ENCODE measurements at places on chromosomes 6 and 20. TPM values are rescaled to one million over a fixed set of nuclear protein-coding genes. Genes with fewer than 3 reads are reported as not detected.
A peak's percentile ranks its signal among the peaks of the same experiment; 100 is the strongest.

MCCD1 gene
- not detected for total RNA-seq

METTL24 gene
- not detected for total RNA-seq

- DNase-seq, result peak; percentile 43
Measured at GRCh38 chr20:58097429-58097828, 131.0 kb downstream of the ANKRD60 start.

BNIP5 gene
- total RNA-seq, result not detected

DNA sequence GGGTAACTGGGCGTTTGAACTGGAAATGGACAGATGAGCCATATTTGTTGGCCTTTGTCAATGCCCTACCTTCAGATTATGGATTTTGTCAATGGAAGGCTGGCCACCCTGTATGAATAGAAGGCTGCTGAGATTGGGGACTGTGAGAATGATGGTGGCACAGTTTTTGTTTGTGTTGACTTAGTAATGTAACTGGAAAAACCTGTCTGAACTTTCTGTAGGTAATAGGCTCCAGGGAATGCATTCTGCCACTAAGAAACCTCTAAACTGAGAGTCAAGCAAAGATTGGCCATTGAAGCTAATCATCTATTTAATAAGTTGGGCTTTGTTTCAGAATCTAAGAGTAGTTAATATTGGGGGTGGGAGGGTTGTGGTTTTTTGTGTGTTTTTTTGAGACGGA lies 97.5 kb downstream of the FOXO3 start:
- no peak for DNase-seq

C6orf62 gene
- 63.3 TPM for total RNA-seq

GRCh38 chr20:9551808-9552550 lies 37.6 kb downstream of the LAMP5 start:
- no peak for DNase-seq

JPH2 gene
- total RNA-seq, result 6.9 TPM

GRCh38 chr20:44780226-44780625 lies 30.1 kb downstream of the RIMS4 start:
- no peak for DNase-seq

ECT2L gene
- 0.10 TPM for total RNA-seq

DNA sequence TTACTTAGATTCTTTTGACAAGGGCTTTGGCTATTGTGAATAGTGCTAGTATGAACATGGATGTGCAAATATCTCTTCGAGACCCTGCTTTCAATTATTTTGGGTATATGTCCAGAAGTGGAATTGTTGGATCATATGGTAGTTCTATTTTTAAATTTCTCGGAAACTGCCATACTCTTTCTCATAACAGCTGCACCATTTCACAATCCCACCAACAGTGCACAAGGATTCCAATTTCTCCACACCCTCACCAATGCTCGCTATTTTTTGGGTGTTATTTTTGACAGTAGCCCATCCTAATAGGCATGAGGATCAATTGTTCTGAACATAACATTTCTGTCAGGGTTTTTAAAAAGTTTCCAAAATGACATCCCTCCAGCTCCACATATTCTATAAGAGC lies 69.2 kb upstream of the ESR1 start:
- no peak for DNase-seq

GRCh38 chr6:69416776-69417175 lies 380.0 kb downstream of the LMBRD1 start:
- no peak for DNase-seq

DNA sequence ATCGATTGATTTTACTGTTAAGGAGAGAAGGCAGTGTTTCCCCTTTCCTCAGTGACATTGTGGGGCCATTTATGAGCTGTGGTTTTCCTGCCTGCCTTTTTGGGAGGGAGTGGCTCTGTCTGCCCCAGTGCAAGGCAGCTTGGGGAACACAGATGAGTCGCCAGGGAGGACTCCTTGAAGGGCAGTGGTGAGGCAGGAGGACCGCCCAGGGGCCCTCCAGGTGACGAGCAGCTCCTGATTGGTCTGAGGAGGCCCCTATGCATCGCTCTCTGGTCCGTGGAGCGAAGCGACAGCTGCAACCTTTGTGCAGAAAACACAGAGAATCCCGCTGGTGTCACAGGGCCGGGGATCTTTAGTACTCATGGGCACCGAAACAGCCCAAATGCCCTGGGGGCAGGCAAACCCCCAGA lies 100.3 kb downstream of the TMEM242 start:
- peak; percentile 82 for DNase-seq

- no peak for DNase-seq
Measured at GRCh38 chr6:17886891-17887290, 100.5 kb downstream of the KIF13A start.

- DNase-seq, result no peak
Measured at GRCh38 chr20:5886788-5887187, 63.5 kb downstream of the TRMT6 start.

- DNase-seq, result no peak
Measured at GRCh38 chr20:37329481-37330165, 16.3 kb upstream of the SRC start.

HLA-C gene
- 507 TPM for total RNA-seq

SUN5 gene
- total RNA-seq, result not detected

DNA sequence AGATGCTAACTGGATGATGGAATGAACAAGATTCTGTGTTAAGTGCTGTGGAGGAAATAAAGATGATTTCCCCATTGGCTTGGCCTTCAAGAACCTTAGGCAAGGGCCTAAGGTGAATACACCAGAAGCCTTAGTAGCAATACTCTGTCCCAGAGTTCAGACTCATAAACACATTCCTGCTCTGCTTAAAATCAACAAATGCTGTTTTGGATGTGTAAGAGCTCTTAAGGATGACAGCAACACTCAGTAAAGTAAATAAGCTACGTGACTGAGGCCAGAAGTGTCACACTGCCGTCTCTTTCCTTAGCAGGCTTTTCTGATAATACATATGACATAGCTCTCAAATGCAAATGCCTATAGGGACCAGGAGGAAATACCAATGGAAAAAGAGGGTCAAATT lies 90.6 kb downstream of the EYA2 start:
- DNase-seq, result no peak

GRCh38 chr6:109060571-109060970 lies 34.1 kb downstream of the SESN1 start:
- DNase-seq, result no peak

DNA sequence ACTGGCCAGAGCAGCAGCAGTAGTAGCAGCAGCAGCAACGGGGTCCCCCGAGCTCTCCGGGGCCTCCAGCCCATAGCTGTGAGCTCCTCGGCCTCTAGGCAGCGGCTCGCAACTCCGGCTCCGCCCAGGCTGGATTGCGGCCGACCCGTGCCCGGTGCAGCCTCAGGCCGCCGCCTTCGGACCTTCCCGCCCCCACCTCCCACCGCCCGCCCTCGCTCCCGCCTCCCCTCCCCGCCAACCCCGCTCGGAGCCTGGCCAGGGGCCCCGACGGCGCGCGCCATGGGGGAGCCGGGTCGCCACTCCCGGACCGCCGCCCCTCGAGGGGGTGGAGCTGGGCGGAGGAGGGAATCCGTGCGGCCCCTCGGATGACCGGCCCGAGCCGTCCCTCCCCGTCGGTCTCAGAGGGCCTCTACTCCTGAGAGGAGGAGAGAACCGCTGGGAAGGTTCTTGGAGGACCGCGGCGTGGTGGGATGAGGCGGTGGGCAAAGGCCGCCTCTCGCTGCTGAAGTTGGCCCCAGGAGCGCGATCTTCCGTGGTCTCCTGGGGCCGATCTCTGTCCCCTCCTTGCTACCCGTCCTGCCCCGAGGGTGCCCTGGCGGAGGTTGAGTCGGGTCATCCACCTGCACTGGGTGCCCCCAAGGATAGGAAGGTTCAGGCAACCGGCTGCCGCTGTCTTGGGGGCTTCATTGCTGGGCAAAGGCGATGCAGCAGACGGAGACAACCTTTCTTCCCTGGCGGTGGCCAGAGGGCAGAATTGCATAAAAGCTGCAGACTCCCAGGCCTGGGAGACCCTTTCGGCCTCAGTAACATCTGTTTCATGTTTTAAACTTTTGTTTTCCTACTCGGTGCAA lies at the start of gene ADAM33:
TSS of gene ADAM33 (minus strand) at position 80 of the 851 bp plus-strand sequence. CDS start at position 74, 6 bp downstream.
- DNase-seq, result peak; percentile 91

GRCh38 chr20:62358171-62359042 lies 8.7 kb downstream of the LAMA5 start:
- no peak for DNase-seq

DNA sequence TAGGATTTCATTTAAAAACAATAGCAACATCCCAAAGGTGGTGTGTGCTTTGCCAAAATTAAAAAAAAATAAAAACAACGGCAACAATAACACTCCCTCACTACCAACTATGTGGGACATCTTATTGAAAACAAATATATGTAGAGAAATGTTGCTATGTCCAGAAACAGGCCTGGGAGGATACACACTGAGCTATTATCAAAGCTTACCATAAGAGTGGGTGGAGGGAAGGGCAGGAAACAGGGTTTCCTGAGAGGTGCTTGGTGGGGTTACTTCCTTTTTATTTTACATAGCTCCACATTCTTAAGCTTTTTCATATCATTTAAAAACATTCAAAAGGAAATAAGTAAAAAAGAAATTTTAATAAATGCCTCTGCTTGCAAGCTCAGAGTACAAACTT lies 150.0 kb upstream of the RIPOR2 start:
- no peak for DNase-seq

DNA sequence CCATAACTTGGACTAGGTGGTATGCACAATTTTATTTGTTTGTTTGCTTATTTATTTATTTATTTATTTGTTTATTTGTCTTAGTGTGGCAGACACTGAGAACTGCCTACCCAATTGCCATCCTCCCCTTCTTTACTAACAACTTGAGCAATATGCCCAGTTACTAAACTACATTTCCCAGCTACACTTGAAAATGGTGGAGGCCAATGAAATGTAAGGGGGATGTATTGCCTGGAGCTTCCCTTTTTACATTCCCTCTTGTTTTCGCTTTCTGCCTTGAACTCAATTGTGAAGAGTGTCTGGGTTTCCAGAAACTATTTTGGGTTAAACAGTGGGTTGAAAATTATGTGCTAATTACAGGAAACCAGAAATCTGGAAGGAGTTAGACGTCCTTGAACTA lies 152.7 kb upstream of the FKBP1C start:
- no peak for DNase-seq

DNA sequence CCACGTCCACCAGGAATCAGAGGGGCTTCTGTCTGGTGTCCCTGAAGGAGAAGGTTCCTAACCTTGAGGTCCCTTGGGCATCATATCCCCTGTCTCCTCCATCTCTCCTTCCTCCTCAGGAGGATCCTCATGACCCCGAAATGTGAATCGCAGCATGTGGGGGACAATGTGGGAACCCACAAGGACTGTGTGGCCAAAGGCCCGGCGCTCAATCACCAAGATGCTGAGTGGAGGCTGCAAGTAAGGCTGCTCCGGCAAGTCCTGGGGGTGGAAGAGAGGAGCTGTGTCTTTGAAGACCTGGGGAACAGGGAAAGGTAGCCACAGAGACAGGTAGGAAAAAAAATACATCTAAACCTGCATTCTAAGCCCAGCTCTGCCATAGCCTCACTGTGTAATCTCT lies 36.4 kb upstream of the SPAG4 start:
- no peak for DNase-seq

DNA sequence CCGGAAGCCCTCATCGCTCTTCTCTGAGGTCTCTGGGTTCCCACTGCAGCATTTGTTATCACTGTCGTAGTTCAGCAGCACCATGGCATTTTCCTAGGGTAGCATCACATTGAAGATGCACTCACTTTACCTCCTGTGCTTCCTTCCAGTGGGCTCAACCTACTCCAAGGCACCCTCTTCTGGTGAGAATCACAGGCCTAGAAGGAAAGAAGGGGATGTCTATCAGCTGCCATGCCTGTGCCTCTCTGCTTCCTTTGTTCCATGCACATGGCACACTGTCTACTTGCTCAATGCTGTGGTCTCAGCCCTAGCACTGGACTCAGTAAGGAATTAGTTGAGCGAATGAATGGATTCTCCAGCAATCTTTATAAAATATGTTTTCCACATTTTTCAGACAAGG lies 22.6 kb downstream of the CST4 start:
- DNase-seq, result peak; percentile 52

DNA sequence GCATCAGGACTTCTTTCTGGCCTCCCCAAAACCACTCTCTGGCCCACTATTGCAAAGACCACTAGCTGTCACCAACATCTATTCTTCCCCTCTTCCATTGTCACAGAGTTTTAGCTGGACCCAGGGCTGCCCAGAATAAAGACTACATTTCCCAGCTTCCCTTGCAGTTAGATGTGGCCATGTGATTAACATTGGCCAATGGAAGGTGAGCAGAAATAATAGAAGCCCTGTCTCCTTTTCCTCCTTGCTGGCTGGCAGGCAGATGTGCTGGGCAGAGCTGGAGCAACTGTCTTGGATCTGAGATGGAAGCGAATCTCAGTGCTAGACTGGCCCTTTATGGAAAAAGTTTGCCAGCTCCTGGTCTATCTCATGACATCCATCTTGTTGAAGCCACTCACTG lies 97.0 kb downstream of the KCNB1 start:
- DNase-seq, result no peak

PSMB8 gene
- total RNA-seq, result 54.9 TPM

FNDC11 gene
- not detected for total RNA-seq

TBX18 gene
- 8.6 TPM for total RNA-seq

STK4 gene
- total RNA-seq, result 37.4 TPM

- DNase-seq, result no peak
Measured at GRCh38 chr6:15393605-15394004, 147.7 kb downstream of the JARID2 start.

SALL4 gene
- total RNA-seq, result 0.13 TPM

HMGCLL1 gene
- total RNA-seq, result 0.58 TPM

DNA sequence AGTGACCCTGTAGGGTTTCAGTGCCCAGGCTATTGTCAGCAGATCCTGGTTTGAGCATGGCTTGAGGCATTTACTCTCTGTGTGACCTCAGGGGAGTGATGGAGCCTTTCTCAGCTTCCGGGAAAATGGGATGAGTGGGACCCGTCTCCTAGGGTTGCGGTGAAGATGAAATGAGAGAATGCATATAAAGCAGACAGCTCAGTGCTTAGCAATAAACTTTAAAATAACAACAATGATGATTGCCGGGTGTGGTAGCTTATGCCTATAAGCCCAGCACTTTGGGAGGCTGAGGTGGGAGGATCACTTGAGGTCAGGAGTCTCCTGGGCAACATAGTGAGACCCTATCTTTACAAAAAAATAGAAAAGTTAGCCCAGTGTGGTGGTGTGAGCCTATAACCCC lies 106.0 kb upstream of the MTHFD1L start:
- no peak for DNase-seq

- no peak for DNase-seq
Measured at GRCh38 chr6:11428895-11429294, 108.7 kb upstream of the TMEM170B start.

GRCh38 chr6:88548891-88549505 lies 382.9 kb upstream of the CNR1 start:
- no peak for DNase-seq

CRISP3 gene
- total RNA-seq, result 4.3 TPM

DNA sequence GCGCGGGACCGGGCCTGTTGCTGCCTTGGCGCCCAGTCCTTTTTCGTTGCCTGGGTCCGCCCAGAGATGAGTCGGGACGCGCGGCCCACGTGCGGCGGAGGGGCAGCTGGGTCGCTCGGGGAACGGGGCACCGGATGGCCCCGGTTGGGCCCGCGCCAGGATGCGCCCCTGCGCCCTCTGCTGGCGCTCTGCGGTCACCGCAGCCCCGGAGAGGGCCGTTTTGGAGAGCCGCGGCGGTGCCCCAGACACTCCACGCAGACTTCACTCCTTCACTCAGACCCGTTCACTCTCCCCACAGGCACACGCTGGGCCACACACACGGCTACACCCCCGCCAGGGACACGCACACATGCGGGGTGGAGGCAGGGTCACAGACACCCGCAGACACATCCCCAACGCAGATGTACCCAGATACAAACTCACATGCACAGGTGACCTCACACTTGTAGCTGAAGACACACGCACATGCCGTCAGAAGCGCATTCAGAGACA lies 38.8 kb downstream of the SRC start:
- peak; percentile 93 for DNase-seq

DNAJC5 gene
- 45.2 TPM for total RNA-seq

GRCh38 chr6:7528565-7528964 lies 12.9 kb upstream of the DSP start:
- DNase-seq, result no peak

CST8 gene
- not detected for total RNA-seq
